ENCODE measurements at places on chromosomes 7 and 10.
A peak's percentile ranks its signal among the peaks of the same experiment; 100 is the strongest.

DNA sequence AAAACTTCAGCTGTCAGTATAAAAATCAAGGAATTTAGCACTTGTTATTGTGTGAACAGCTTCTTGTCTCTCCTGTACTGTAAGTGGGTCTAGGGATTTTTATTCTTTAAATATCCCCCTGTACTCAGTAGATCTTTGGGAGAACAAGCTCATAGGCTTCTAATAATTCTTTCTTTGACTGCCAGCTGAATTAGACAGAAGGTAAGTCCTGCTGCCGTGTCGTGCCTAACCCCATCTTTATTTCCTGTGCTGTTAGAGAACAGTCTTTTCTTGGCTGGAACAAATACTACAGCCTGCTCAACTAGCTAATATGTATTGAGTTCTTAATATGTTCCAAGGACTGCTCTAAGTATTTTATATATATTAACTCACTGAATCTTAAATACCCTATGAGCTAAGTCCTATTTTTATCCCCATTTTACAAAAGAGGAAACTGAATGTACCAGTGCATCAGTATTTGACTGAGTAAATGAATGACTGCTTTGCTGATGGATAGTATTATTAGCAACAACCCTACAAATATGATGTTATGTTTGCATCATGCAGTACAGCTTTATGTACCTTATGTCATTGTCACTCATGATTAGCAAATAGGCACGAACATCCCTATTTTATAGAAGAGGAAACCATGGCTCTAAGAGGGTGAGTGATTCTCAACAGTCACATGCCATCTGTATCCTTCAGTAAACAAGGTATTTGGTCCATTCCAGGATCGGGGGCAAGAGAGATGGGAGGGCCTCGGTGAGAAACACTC is 5.5 kb upstream of the DUSP5 start:
- no peak for DNase-seq

DNA sequence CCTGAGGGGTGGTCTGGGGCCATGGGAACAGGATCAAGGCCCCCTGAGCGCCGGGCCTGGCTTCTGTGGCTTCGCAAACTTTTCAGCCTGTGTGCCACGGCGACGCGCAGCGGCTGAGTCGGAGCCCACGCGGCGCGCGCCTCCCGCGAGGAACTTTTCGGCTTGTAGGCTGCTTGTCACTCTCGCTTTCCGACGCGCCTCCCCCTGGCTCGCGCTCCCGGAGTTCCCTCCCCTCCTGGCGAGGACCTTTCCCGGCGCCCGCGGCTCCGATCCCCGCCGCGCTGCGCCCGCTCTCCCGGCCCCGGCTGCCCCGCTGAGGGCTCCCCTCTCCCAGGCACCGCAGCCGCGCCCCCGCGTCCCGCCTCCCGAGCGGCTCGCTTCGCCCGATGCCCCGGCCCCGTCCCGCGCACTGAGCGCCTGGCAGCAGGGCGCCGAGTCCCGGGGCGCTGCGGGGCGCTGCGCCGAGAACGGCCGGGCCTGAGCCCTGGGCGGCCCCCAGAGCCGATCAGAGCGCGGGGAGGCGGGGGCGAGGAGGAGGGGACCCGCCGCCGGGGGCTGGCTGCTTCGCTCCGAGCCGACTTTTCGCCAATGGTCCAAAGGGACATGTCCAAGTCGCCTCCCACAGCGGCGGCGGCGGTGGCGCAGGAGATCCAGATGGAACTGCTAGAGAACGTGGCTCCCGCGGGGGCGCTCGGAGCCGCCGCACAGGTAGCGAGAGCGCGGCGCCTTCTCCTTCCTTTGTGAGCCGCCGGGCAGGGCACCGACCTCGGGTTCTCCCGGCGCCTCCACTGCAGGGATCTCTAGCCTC is at the start of gene CACNB2:
CACNB2 (plus strand) TSS at position 276 of the 808 bp plus-strand sequence.
- no peak for DNase-seq

DNA sequence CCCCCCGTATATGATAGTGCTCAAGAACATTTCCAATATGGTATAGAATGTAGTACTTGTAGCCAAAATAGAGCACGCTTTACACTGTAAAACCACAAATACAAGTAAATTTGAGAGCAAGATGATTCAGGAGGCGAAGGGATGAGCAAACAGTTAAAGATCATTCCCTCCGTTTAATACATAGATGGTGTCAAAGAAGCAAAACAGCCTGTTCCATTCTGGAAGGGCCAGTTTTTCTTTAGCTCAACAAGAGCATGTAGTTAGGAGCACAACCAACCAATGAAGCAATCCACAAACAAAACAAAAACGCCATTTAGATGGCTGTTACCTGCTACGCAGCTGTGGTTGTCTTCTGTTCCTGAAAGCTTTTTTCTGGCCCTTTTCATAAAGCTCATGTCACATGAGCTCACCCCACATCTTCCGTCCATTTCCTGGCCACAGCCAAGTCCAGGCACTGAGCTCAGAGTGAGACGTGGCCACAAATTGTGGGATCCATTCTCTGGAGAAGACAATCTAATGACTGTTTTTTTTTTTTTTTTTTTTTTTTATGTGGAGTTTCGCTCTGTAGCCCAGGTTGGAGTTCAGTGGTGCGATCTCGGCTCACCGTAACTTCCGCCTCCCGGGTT is 185.6 kb downstream of the FANK1 start:
- no peak for DNase-seq

DNA sequence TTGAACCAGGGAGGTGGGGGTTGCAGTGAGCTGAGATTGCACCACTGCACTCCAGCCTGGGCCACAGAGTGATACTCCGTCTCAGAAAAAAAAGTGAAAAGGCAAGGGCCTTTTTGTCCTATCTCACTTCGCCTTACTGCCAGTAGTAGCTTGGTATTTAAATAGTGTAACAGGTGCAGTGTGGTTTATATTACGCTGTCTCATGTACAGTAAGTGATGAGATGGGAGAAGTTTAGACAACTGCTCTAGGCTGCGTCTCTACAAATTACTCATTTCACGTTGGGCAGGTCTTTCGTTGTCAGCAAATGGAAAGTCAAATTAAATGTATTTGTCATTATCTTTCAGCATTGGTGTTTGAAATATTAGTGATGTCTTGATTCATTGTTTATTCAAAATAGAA is 15.5 kb upstream of the PFKFB3 start:
- no peak for DNase-seq

DNA sequence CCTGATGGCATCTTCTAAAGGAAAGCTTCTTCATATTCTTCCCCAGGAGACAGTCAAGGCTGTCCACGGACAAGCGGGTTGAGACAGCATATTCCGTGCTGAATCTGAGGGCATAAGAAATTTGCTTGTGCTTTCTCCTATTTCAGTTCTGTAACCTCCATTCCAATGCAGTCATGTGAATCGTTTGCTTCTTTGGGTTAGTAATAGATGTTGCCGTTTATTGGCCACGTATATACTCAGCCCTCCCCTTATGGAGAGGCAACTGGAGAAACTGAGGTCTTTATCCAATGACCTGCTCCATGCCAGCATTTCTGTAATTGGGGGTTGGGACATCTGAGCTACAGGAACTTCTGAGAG is 38.9 kb downstream of the LYZL1 start:
- DNase-seq, result no peak

GRCh38 chr10:60236869-60237524 is 152.7 kb downstream of the ANK3 start:
- DNase-seq, result peak; percentile 11

DNA sequence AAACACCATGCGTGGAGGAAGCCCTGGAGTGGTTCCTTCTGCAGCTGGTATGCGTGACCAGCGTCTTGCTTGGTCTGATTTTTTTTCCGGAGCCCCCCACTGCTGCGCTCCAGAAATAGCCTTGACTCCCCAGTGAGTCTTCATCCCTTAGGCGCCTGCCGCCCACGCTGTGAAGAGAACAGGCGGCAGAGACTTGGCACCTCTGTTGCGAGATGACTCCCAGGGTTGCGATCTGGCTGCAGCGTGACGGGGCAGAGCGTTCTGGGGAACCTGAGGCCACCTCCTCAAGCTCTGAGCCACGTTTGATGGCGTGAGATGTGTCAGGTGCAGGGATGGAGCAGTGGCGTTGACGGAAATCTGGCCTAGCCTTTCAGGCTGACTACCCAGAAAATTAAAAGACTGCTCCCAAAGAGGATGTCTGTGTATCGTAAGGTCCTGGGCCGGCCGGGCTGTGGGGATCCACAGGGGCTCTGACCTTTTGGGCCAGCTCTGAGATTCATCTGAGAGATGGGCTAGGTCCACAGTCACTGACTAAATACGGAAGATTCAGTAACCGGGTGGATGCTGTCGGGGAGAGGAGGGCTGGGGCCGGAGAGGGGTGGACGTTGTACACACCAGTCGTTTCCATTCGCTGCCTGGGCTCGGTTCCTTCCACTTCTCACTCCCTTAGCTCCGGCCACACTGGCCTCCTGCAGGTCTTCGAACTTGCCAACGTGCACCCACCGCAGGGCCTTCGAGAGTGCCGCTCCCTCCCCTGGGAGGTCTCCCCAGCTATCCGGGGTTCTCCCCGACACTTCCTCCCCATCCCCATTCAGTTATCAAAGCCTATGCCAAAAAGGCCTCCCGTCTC is 33.8 kb downstream of the PFKFB3 start:
- DNase-seq, result no peak

GRCh38 chr10:100984672-100985177 is 2.6 kb downstream of the MRPL43 start:
- DNase-seq, result no peak

DNA sequence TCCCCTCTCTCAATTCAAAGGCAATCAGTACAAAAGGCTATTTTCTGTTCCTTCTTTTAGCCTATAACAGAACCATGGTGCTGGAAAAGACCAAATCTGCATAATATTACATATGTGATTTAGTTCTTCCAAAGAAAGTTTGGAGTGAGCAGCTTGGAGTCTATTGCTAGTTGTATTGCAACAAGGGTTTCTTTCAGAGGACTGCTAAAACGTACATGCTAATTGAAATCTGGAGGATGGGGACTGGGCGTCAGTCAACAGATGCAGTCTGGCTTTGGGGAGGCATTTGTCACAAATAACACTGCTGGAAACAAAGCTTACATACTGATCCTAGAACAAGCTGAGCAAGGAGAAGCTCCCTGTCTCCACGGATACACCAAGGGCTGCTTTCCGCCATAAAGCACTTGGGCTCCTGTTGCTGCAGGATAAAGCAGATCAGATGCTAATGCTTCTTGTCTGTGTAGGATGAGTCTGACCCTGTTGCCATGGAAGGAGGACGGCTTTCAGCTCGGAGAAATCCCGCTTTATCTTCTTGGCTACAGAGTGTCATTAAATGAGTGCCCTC is 883.5 kb downstream of the SORCS1 start:
- DNase-seq, result no peak

DNA sequence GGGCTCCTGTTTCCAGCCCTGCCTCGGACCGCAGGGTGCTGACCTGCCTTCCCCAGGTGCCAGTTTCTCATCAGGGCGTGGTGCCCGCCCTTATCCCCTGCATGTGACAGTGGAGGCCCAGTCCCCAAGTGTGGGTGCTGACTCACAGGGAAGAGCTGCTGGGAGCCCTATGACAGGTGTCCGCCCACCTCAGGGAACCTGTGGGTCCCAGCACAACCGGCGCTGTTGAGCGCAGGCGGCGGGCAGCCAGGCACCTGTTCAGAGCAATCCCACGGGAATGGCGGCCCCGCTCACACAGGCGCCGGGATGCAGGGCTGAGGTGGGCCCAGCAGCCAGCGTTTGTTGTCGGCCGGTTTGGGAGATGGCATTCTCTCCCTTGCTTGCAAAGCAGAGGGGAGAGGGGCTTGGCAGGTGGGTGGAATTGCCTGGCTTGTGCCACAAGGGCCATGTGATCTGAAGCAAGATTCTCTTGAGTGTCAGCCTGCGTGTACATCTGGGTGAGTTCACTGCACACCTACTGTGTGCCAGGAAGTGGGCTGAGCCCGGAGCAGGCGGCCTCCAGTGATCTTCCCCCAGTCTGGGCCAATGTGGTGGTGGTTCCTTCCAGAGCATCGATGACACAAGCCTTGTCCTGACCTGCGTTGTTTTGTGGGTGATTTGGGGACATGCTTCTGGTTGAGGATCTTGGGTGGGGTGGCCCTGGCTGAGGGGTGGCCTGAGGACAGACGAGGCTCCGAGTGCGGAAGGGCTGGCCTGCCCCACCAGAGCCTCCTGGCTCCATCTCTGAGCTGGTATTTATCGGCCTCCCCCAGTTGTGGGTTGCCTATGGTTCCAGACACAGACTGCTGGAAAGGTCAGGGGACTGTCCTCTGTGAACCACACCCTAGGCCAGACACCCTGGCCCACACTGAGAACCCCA is 2.4 kb downstream of the PWWP2B start:
- no peak for DNase-seq

DNA sequence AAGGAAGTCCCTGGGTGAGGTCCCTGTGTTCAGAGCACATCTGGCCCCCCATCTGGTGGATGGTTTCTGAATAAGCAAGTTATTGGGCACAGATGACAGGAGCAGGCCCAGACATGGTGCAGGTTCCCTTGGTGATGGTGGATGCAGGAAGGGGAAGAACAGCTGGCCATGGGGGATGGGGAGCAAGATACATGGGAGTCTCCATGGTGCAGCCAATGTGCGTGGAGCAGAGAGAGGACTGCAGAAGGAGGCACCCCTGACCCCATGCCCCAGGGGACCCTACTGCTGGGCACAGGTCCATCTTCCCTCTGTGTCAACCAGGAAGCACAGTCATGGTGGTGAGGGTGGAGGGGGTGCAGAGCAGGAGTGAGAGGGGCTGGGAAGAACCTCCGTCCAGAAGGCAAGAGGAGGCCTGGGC is 43.8 kb upstream of the RABGEF1 start:
- DNase-seq, result no peak

DNA sequence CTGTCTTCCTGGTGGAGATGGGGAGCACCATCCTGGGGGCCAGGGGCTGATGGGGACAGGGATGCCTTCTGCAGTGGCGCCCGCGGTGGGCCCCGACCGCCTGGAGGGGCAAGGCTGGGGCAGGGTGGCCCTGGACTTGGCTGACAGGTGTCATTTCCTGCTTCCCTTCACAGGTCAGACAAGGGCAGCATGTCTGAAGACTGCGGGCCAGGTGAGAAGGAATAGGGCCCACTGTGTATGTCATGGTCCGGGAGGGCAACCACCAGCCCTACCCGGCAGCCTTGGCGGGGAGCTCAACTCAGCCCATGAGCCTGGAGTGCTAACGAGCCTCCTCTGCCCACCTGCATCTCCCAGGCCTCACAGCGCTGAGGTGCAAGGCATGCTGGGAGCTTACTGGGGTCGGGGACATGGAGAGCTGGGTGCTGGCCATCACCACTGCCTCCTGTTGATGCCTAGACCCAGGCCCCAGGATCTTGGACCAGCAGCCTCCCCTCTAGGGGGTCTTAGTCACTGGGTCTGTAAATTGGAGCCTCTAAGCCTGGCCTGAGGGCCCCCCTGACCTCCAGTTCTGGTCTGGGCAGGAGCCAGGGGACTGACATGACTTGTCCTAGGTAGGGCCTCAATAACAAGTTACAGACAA is 28.0 kb upstream of the SRRM3 start:
- DNase-seq, result no peak

Measured in CD4-positive, alpha-beta T cell treated with Interleukin-2 at 100 ng/mL for 4 hours (primary cell).